ENCODE measurements at places on chromosomes 13 and 19.

DNA sequence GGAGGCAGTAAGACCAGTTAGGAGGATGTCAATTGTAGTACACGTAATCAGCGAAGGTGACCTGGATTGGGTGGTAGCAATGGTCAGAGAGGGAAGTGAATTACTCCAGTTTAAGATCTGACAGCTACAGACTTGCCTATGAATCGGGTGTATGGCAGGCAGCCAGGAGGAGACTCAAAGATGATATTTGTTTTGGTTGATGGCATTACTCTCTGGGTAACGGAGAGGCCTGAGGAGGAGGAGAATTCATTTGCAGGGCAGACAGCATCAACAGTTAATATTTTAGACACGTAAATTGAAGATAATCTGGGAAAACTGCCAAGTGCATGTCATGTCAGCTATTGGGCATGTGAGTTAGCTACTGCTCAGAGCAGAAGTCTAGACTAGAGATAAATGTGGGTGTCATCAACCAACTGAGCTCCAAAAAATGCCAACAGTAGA is 109.2 kb downstream of the SGCG start:
- peak; percentile 21 for DNase-seq

- DNase-seq, result no peak
Observed at GRCh38 chr19:54310543-54310942, 2.4 kb downstream of the LILRA5 start.

GRCh38 chr19:6772028-6772865 is at the start of gene VAV1:
Gene VAV1, plus strand, starts transcription at chr19:6772708. Its CDS starts 100 bp downstream, at chr19:6772808.
- DNase-seq, result no peak

DNA sequence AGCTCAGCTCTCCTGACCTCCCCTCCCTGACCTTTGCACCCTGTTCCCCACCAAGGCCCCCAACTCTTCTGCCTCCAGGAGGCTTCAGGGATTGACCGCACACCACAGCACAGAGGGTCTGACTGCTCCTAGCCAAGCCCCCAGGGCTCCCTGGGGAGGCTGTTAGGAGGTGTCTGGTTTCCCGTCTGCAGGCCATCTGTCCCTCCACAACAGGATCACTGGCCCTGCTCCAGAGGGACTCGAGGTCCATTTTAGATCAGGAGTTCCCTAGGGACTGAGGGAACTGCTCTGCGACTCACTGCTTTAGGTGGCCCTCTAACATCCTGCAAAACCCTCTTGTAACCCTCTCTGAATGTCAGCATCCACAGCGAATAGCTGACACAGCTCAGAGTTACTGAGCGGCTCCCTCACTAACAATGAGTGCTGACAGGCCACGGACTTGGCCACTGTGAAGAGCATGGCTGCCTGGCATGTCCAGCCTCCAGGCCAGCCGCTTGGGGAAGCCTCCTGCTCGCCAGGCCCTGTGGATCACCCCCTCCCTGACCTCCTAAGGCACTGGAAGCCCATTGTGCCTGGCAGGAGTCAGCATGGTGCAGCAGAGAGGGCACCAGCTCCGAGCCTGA is 17.7 kb downstream of the GRIK5 start:
- DNase-seq, result no peak

GRCh38 chr19:1068009-1069001 is 1.3 kb downstream of the ARHGAP45 start:
- no peak for DNase-seq

- DNase-seq, result no peak
Observed at GRCh38 chr13:77406644-77407440, 79.9 kb upstream of the MYCBP2 start.

GRCh38 chr19:15962319-15962718 is 13.5 kb downstream of the OR10H4 start:
- no peak for DNase-seq
